Activated CD8-positive, alpha-beta memory T cell treated with anti-CD3 and anti-CD28 coated beads, Interleukin-2, amount 50 U/mL, for 48 hours (primary cell): ENCODE measurements at places on chromosomes 1 and 21.

DNA sequence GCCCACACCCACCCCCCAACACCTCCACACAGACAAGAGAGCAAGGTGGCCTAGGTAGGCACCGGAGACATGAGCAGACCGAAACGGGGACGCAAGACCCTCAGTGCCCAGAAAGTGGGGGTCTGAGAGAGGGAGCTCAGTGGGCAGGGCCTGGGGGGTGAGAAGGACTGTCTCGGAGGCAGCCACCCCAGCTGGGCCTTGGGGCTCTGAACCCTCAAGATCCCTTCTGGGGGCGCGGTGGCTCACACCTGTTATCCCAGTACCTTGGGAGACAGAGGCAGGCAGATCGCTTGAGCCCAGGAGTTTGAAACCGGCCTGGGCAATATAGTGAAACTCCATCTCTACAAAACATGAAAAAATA, 9.1 kb upstream of the GNB1 start:
- DNase-seq, result no peak

GRCh38 chr1:109482791-109483671, 674 bp upstream of the ATXN7L2 start:
- DNase-seq, result peak; percentile 73

DNA sequence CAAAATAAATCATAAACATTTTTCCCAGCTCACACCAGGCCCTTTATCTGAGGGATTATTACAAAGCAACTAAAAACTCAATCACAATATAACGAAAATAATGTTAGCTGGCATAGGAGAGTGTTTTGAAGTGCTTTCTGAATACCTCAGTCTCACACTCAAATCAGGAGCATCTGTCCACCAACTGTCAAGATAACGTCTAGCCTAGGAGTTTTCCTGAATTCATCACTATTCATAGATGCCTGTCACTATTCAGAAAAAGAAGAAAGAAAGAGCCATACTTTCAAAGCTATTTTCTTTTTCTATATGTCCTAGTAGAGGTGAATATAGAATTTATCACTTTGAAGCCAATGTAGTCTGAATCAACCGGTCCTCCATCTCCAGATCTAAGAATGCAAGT, 127.0 kb downstream of the AKT3 start:
- DNase-seq, result no peak

DNA sequence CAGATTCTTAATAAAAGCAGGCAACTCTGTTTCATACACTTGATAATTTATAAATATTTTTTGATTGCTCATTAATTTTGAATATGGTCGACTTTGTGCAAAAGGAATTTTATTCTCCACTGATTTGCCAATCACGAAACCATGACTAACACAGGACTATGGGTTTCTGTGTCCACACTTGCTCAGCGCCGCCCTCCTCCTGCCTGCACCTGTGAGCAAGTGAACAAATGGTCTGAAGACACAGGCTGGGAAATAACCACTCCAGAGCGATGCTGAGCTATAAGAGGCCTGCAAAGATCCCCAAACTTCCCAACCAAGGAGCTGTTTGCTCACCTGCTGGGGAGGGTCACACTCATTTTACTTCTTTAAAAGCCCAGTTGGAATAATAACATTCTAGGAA, 19.6 kb downstream of the ABCB10 start:
- DNase-seq, result no peak

GRCh38 chr1:222257027-222257426, 290.9 kb downstream of the HHIPL2 start:
- no peak for DNase-seq

DNA sequence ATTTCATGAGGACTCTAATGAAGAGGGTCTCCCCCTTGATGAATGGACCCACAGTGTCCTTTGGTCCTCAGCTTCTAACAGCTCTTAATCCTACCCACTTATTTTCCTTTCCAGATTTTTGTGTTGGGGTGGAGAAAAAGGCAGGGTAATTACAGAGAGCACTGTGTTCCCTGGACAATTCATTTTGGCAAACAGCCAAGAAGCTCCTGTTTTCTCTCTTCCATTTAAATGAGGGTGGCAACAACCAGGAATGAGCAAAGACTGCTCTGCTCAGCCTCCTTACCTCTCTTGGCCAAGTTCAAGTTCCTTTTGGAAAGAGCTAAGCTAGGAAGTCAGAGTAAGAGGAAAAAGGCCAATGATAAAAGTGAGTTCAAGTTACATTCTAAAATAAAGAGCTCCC, 11.9 kb downstream of the XKR8 start:
- DNase-seq, result no peak

GRCh38 chr1:91881280-91881679, 4.7 kb downstream of the TGFBR3 start:
- no peak for DNase-seq

DNA sequence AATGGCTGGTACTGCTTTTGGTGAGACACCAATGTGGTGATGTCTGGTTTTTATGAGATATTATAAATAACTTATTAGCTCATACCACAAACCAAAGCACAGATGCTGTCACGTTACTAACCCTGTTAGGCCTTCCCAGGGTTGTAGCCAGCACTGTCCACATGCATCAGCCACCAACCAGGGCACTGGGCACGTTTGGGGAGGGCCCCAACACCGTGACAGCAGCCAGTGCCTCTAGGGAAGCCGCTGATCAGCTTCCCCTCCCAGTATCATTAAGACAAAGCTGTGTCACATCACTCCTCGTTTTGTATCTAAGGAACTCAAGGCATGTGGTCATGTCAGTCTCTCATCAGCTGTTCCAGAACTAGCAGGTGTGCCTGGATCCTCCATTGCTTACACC, 13.9 kb downstream of the URB1 start:
- no peak for DNase-seq

- no peak for DNase-seq
These were observed 112.3 kb upstream of the GADD45A start for GRCh38 chr1:67572594-67573221.

GRCh38 chr1:154567386-154568156, at the start of gene CHRNB2:
Gene CHRNB2, plus strand, starts transcription at chr1:154567778. Its CDS starts 267 bp downstream, at chr1:154568045.
- peak; percentile 92 for DNase-seq

GRCh38 chr1:167893798-167894197, 20.1 kb downstream of the ADCY10 start:
- no peak for DNase-seq

DNA sequence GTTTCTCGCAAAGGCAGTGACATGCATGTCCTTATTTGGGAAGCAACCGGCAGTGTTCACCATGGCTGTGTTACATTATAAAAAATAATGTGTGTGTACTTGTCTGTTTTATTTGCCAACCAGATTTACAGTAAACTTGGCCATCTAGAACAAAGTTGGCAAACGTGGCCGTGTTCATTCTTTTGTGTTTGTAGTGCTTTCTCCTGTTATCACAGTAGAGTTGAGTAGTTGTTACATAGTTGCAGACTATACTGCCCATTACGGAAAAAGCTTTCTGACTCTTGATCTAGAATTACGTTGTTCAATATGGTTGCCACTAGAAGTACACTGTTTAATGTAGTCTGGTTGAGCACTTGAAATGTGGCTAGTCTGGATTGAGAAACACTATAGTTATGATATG, 19.4 kb downstream of the SOAT1 start:
- no peak for DNase-seq
